ENCODE measurements at places on chromosomes 6 and 20.

GRCh38 chr6:551829-552350 lies 105.0 kb downstream of the HUS1B start:
- no peak for DNase-seq

DNA sequence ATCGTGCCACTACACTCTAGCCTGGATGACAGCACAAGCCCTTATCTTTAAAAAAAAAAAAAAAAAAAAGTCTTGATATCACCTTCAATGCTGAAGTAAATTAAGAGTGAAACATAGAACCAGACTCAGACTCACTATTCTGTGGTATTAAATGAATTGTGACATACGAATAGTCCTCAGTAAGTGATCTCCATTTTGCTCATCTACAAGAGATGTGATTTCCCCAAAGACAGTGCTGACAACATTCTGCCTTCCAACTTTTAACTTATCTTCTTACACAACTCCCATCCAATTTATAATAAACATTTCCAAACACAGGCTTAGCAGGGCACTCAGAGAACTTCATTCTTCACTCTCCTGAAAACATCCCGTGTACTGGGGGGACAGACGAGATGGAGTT lies 8.0 kb downstream of the ZBTB24 start:
- DNase-seq, result no peak

- no peak for DNase-seq
Measured at GRCh38 chr20:13147071-13147963, 73.8 kb upstream of the ISM1 start.

DNA sequence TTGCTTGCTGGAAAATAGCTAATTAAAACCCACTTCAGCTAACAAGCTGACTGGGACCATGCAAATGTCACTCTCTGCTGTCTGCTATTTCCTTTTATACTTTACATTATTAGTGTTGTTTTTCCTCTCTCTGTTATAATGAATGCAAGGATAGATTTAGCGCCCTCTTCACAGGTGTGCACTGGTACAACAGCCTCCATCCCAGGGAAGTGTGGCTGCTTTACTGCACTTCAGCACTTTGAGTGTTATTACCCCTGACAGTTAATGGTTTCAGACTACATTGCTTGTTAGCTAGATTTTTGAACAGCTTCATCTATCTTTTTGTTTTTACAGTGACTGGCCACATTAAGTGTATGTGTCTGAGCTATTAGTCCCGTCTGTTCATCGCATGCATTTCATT lies 405.7 kb downstream of the RNF144B start:
- DNase-seq, result peak; percentile 37

DNA sequence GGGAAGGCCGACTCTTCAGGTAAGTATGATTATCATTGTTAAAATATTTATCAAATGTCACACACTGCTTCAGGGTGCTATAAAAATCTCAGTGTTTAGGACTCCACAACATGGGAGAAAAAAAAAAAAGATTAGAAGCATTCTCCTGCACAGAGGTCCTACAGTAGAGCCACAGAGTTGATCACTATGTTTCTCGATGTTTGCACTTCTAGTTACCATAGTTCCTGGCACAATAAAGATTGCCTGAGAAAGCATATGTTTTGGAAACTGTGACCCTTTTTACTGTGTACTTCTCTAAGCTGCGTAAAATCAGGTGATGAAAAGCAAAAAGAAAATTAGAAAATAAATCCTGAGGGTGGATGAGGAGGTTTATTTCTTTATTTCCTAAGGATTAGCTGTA lies 269.9 kb upstream of the SYNCRIP start:
- no peak for DNase-seq

DNA sequence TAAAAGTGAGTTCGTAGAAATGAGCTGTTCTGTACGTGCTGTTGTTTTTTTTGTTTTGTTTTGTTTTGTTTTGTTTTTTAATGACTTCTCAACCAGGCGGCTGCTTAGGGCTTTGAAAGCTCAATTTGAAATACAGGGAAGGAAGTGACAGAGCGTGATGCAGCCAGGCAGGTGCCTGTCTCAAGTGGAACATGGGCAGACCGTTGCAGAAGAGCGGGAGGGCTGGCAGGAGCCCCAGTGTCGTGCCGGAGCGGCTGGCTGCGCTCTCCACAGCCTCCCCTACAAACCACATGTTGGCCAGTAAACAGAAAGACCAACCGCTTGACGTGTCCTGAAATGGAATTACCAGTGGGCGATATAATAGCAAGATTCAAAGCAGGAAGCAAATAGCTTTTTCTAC lies 164.9 kb upstream of the RREB1 start:
- peak; percentile 85 for DNase-seq

DNA sequence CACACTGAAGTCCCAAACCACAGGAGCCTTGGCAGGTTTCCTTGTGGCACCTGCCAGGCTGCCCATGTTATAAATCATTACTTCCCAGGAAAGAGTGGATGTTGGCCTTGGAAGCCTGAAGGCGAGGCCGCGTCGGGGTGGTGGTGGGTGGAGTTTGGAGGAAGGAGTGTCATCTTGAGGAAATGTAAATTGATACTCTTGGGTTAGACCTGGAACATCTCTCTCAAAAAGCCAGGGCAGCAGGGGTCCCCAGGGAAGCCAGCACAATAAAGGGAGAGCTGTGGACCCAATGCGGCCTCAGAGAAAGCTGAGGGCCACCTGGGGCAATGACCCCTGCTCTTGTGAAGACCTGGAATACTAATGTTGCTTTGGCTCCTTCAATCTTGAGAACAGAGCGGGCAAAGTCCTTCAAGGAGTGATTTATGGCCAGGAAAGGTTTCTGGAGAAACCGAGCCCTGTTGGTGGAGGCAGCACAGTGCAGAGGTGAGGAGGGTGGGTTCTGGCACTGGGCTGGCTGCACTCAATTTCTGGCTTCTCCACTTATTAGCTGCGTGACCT lies 26.3 kb upstream of the TRAF3IP2 start:
- no peak for DNase-seq

- DNase-seq, result no peak
Measured at GRCh38 chr6:13613029-13613594, 2.0 kb upstream of the NOL7 start.

DNA sequence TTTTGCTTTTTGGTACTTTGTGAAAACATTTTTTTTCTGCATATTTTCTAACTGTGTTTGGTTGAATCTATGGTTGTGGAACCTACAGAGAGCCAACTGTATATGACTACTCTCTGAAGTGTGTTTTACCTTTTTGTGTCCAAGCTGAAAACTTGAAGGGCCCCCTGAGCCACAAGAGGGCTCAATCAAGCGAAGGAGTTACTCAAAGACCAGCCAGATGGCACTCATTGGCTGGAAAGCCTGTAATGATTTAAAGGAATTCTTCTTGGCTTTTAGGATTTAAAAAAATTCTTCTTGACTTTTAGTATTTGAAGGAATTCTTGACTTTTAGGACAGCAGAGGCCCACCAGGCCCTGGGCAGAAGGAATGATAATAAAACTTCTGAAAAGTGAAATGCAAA lies 27.0 kb upstream of the ECI2 start:
- DNase-seq, result no peak

GRCh38 chr20:10654250-10654610 lies 19.6 kb downstream of the JAG1 start:
- no peak for DNase-seq

- no peak for DNase-seq
Measured at GRCh38 chr6:83270971-83271719, 78.0 kb downstream of the RWDD2A start.

- DNase-seq, result no peak
Measured at GRCh38 chr20:18805881-18806280, 7.7 kb upstream of the SCP2D1 start.

DNA sequence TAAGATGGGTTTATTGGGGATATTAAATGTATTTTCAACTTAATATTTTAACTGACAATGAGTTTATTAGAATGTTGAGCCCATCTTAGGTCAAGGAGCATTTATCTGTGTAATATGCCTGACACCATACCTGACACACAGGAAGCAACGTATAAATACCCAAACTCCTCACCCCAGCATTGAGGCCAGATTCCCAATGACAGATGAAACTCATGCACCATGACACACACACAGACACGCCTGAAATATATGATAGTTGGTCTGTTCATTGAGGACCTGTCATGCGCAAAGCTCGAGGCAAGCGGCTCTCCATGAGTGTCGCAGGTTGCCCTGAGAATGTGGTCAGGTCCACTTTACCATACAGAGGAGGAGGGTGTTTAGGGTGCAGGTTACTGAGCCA lies 64.1 kb downstream of the GFOD1 start:
- no peak for DNase-seq

DNA sequence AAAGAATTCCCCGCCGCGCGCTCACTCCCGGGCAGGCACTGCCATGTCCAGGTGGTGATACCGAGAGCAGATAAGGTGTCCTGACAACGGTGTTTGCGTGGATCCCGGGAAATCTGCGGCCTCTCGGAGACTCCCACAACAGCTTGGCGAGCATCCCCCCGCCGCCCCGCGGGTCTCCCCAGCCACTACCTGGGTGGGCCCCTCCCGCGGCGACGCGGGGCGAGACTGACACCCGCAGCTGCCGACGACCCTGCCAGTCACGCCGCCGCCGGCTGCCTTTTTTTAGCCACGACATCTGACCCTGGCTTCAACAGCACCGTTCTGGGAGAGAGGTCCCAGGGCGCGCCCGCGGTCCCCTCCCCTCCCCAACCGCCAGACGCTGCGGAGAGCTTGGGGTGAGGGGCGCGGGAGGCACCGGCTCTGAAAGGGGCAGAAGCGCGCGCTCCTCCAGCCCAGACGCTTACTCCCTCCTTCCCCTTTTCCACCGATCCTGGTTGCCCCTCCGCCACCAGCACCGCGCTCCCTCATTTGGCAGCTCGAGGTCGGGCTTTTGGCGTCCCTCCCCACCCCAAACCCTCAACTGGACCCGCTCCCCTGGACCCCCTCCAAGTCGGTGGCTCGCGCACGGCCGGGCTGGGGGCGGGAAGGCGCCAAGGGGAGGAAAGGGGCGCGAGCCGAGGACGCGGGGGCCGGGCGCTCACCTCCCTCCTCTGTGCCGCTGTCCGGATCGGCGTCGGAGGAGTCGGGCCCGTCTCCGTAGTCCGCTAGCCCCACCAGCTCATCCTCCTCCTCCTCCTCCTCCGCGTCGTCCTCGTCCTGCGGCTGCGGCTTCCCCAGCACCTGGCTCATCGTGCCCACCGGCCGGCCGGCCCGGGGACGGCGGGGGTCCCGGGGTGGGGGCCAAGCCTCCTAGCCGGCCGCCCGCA lies 665 bp downstream of the RRAGD start:
- peak; percentile 58 for DNase-seq

DNA sequence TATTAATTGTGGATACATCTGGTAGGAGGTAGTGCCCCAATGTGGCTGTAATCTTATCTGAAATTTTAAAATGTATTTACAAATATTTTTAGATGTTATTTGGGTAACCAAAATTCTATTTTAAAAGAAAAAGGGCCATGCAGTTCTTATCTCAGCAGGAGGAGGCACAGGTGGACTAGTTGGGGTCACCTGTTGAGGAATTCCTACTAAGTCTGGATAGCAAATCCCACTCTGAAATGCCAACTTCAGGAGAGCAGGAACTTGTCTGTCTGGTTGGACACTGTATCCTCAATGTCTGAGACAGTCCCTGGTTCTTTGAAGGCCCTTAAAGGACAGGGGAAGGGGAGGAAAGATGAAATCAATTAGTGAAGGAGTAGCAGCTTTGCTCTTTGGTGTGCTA lies 82.6 kb downstream of the EYA2 start:
- no peak for DNase-seq

DNA sequence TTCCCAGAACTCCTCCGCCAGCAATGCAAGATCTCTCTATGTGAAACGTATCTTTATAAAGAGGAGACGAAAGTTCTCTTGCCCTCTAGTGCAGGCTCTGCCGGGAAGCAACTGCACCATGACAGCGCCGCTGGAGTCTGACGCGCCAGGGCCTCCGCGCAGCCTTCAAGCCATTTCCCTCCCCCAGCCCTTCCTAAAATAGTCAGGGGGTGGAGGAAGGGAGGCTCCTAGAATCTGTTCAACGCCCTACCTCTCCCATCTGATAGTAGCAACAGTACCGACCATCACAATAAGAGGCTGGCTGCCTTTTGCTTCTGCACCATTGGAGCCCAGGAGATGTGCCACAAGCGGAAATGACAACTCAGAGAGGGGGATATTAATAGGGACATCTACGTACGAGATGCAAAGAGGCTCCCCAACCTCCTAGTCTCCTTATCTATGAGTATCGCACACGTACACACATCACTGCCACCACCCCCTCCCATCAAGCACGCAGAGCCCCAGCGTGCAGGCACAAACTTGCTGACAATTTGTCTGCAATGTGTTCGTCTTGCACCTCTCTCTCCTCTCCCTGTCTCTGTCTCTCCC lies 1.0 kb downstream of the SYNE1 start:
- no peak for DNase-seq

- no peak for DNase-seq
Measured at GRCh38 chr6:134347885-134348805, 30.2 kb upstream of the SGK1 start.

DNA sequence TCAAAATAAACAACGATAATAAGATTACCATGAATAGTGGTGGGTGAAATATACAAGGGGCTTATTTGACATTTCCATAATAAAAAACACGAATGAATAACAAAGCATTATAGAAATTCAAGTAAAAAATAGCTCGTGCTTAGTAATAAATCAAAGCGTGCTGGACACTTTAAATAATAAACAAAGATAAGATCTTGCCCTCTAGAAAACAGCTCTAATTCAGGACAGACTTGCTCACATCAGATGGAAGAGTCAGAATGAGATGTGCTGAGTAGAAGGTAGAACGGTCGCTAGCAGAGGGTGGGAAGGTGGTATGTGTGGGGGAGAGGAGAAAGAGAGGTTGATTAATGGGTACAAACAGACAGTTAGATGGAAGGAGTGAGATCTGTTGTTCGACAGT lies 27.3 kb downstream of the PSMB1 start:
- no peak for DNase-seq

DNA sequence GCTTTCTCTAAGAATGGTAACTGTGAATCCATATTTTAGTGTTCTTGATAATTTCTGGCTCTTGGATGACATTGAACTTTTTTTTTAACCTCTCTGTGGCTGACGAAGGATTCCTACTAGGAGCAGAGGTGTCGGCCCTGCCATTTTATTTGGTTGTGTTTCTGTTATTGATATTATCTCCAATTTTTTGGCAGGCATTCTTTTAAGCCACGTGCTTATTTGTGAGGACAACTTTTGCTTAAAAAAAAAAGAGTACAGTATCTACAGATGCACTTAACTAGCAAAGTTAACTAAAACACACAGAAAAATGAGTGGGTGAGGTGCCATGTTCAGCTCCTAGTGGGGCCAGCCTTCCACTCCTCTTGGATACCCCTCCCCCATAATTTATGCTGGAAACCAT lies 1.1 kb downstream of the FANCE start:
- no peak for DNase-seq

DNA sequence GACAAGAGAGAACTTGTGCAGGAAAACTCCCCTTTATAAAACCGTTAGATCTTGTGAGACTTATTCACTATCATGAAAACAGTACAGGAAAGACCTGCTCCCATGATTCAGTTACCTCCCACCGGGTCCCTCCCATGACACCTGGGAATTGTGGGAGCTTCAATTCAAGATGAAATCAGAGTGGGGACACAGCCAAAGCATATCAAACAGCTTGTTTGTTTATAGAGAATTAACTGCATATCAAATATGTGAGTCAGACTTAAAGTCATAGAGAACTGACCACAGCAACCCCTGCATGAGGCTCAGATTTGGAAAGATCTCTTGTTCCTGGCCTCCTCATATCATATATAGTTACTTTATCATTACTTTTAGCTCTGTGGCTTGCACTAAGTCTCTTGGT lies 29.1 kb upstream of the HDAC2 start:
- no peak for DNase-seq

GRCh38 chr6:142279350-142280180 lies 22.2 kb upstream of the ADGRG6 start:
- DNase-seq, result no peak

- DNase-seq, result no peak
Measured at GRCh38 chr6:112957536-112957916, 610.4 kb downstream of the RFPL4B start.

- no peak for DNase-seq
Measured at GRCh38 chr20:1300083-1300840, 28.7 kb downstream of the SDCBP2 start.
